ENCODE measurements at places on chromosomes 2 and 18.

- DNase-seq: no peak
Measured at GRCh38 chr18:10271481-10271880, 183.0 kb upstream of the APCDD1 start.

GRCh38 chr18:26002375-26002910 lies 88.0 kb downstream of the SS18 start:
- DNase-seq: no peak

DNA sequence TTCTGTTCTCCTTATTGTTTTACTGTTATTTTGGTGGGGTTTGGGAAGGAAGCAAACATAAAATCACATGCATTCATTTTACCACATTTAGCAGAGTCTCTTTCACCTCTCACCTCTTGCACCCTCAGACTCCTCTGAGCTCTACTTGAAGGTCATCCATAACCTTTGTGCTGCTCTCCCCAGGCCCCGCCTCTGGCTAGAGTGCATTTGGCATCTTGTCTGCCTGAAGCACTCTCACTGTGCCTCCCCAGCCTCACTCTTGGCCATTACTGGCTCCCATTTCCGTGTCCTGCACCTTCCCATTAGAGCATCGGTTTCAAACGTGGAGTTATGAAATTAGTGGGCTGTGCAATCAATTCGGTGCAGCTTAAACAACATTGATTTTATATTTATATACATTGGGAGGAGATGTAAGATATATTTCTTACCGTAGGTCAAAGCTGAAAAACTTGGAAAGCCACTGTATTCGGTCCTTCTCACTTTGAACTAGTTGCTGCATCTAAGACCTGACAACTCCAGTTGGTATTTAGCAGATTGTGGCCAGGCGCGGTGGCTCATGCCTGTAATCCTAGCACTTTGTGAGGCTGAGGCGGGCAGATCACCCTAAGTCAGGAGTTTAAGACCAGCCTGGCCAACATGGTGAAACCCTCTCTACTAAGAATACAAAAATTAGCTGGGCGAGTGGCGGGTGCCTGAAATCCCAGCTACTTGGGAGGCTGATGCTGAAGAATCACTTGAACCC lies 6.9 kb upstream of the ZFAND2B start:
- no peak for DNase-seq

GRCh38 chr2:85266146-85267041 lies 61.4 kb downstream of the TGOLN2 start:
- no peak for DNase-seq
